ENCODE measurements at places on chromosomes 7 and 10. TPM values are rescaled to one million over a fixed set of nuclear protein-coding genes. Genes with fewer than 3 reads are reported as not detected.
A peak's percentile ranks its signal among the peaks of the same experiment; 100 is the strongest.

DNA sequence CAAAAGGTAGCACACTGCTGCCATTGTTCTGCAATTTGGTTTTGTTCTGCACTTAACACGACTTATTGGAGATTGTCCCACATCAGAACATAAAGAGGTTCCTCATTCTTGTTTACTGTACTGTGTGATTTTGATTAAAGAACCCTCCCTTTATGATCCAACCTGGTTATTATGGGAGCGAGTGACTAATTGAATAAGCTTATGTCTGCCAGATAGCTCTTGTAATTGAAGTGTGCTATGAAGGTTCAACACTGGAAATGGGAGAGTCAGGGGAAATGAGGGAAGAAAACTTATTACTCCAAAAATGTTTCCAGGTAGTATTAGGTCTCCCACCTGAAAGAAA, 33.9 kb downstream of the CASP7 start:
- DNase-seq = no peak
- H3K27me3 ChIP-seq = no peaks in the 10 kb centered on the region
- H3K27ac ChIP-seq = no peak overlapping the region
- H3K4me1 ChIP-seq = peaks cover 37% of the 10 kb centered on the region
- H3K4me3 ChIP-seq = no peak overlapping the region
- peaks cover 9% of the 10 kb centered on the region for H3K36me3 ChIP-seq

DNA sequence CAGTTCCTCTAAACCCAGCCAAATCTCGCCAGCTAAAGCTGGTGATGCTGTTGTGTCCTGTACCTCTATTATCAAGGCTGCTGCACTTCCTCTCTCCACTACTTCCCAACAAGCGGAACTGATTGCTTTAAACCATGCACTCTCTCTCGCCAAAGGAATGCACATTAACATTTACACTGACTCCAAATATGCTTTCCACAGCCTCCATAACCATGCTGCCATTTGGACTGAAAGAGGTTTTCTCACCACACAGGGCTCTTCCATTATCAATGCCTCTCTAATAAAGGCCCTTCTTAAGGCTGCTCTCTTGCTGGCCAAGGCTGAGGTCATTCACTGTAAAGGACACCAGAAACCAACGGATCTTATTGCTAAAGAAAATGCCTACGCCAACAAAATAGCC, 11.4 kb upstream of the LRRC61 start:
- H3K4me3 ChIP-seq = no peak overlapping the region
- no peak for DNase-seq
- H3K27ac ChIP-seq = no peak overlapping the region
- no peaks in the 10 kb centered on the region for H3K4me1 ChIP-seq

GRCh38 chr7:1314021-1314907, 81.6 kb downstream of the UNCX start:
- H3K4me1 ChIP-seq = no peaks in the 10 kb centered on the region
- no peak overlapping the region for H3K27ac ChIP-seq
- peaks cover 64% of the 10 kb centered on the region for H3K27me3 ChIP-seq
- no peak for DNase-seq
- H3K36me3 ChIP-seq = no peaks in the 10 kb centered on the region

GRCh38 chr10:79310200-79310865, 36.9 kb upstream of the PPIF start:
- peaks cover 100% of the 10 kb centered on the region for H3K36me3 ChIP-seq
- H3K27ac ChIP-seq = peak overlapping the region; percentile 54
- no peaks in the 10 kb centered on the region for H3K27me3 ChIP-seq
- H3K4me3 ChIP-seq = no peak overlapping the region
- peaks cover 12% of the 10 kb centered on the region for H3K4me1 ChIP-seq
- DNase-seq = no peak

DNA sequence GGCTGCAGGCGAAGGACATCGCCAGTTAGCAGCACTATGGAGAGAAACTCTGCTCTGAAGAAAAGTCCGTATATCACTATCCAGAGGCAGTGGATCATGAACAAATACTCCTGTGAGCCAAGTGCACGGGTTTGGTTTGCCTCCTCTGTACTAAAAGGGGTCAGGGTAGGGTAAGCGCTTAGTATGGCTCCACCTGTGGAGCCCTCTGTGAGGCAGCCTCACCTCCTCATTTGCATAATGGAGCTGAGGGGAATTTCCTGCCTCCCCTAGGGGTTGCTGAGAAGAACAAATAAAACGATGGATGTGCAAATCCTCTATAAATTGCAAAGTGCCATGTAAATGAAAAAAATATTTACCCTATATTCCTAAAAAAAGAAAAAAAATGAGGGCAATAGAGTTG, 63.4 kb downstream of the GPR26 start:
- no peaks in the 10 kb centered on the region for H3K4me1 ChIP-seq
- DNase-seq = no peak
- H3K4me3 ChIP-seq = no peak overlapping the region
- no peak overlapping the region for H3K27ac ChIP-seq

DNA sequence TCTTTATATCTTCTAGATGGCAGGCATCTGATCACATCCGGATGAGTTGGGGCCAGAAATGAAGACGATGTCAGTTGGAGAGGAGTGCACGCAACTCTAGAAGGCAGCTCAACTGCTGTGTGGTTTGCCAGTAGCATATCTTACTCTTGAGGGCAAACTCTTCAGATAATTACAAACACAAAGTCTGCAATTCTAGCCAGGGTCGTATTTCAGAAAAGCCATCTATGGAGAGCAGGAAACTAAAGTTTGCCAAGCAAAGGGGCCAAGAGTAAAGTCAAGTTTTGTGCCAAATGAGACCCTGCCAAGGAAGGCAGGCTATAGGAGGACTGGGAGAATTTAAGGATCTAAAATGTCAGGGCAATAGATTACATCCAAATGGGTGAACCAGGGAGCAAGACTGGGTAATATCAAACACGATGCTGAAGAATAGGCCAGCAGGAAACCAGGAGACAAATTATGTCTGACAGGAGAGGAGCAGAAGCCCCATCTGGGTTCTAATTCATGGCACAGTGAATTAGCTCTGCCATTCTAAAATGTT, 312.5 kb upstream of the SEMA3C start:
- no peak overlapping the region for H3K4me3 ChIP-seq
- no peak for DNase-seq
- no peaks in the 10 kb centered on the region for H3K36me3 ChIP-seq
- no peaks in the 10 kb centered on the region for H3K4me1 ChIP-seq
- H3K27me3 ChIP-seq = no peaks in the 10 kb centered on the region

DNA sequence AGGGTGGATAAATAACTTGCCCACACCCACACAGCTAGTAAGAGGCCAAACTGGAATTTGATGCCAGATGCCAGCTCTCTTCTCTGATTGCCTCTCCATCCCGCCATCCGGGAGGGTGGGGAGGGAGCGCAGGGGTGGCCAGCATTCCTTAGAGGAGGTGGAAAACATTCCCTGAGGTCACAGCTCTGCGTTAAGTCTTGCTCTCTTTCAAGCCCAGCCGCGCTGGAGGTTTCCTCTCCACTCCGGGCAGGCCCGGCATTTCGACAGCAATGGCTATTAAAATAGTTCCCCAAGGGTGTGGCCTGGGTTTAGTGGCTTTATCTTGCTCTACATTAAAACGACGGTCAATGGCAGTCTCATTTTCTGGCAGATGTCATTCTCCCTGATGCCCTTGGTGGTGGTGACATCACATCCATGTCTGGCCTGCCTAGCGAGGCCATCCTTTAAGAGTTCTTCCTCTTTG, 16.1 kb upstream of the C10orf71 start:
- H3K4me1 ChIP-seq = no peaks in the 10 kb centered on the region
- no peak overlapping the region for H3K4me3 ChIP-seq
- H3K27me3 ChIP-seq = peaks cover 3% of the 10 kb centered on the region

- DNase-seq = no peak
- H3K27ac ChIP-seq = no peak overlapping the region
- H3K4me1 ChIP-seq = no peaks in the 10 kb centered on the region
- H3K36me3 ChIP-seq = no peaks in the 10 kb centered on the region
- no peak overlapping the region for H3K4me3 ChIP-seq
Measured at GRCh38 chr10:12656518-12657142, 307.3 kb downstream of the CAMK1D start.

DNA sequence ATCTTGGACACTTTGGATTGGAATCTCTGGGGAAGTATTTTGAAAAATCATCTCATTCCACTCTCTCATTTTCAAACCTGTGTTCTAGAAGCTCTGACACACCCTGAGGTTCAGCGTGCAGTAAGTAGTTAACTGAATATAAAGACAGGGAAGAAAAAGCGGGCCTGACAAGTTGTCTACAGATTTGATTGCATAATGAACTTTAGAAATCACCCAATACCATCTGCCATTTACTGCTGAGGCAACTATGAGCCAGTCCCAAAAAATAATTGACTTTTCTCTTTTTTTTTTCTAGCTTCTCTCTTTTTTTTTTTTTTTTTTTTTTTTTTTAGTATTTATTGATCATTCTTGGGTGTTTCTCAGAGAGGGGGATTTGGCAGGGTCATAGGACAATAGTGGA, 29.5 kb downstream of the CDC123 start:
- no peak overlapping the region for H3K4me3 ChIP-seq
- peaks cover 16% of the 10 kb centered on the region for H3K36me3 ChIP-seq
- no peaks in the 10 kb centered on the region for H3K27me3 ChIP-seq
- H3K4me1 ChIP-seq = peaks cover 20% of the 10 kb centered on the region
- H3K27ac ChIP-seq = peak overlapping the region; percentile 76
- DNase-seq = no peak

- H3K4me1 ChIP-seq = peaks cover 56% of the 10 kb centered on the region
- peaks cover 20% of the 10 kb centered on the region for H3K27me3 ChIP-seq
- DNase-seq = no peak
Measured at GRCh38 chr10:131901181-131901829, 497 bp downstream of the PPP2R2D start.

DNA sequence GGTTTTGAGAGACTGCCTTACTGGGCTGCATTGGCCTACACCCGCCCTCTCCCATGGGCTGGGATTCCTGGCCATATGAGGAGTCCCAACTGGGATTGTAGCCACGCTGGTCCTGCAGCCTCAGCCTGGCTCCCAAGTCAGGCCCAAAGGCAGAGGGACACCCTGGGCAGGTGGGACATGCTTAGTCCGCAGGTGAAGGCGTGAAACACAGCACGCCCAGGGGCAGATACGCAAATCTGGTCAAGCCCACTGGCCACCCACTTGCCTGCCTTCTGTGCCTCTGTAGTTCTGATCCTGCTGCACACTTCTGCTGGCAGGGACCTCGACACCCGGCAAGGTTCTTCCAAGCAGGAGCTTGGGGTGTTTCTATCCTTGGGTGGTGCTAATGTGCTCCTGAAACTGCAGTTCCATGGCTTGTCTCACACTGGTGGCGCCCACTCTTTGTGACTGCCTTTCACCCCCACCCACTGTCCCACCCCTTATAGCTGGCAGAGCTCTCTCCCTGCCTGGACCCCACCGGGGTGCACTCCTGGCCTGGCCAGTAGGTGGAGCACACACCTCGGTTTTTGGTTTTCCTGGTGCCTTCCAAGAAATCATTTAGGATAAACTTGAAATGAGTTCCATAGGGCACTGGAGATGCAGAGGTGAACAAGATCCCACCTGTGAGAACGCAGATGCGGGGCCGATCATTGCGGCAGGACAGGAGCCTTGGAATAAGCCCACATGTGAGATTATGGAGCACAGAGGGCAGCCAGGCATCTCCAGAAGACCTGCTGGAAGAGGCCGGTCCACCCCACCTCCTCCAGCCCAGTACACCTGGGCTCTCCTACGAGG, 47.9 kb downstream of the MKI67 start:
- no peaks in the 10 kb centered on the region for H3K27me3 ChIP-seq
- no peak for DNase-seq
- no peaks in the 10 kb centered on the region for H3K4me1 ChIP-seq
- H3K36me3 ChIP-seq = peaks cover 11% of the 10 kb centered on the region

Gene PPP1R17
- total RNA-seq = not detected

Gene ANKRD61
- not detected for total RNA-seq

Gene TAS2R3
- total RNA-seq = not detected

Gene ITIH5
- 24.9 TPM for total RNA-seq

Gene CTAGE8
- 0.71 TPM for total RNA-seq

Gene CALN1
- 0.06 TPM for total RNA-seq

Gene SKIDA1
- total RNA-seq = 0.50 TPM

Gene FGFBP3
- total RNA-seq = 1.0 TPM

Gene ANKRD2
- total RNA-seq = 1.2 TPM

Gene SPOCK2
- total RNA-seq = 12.1 TPM

Gene CCDC172
- not detected for total RNA-seq

Gene MRLN
- total RNA-seq = not detected

Gene GNAI1
- total RNA-seq = 61.0 TPM

Gene MALRD1
- total RNA-seq = 0.52 TPM

Measured in esophagus muscularis mucosa (tissue), 4 donors.